ENCODE measurements at places on chromosomes 12 and 14. TPM values are rescaled to one million over a fixed set of nuclear protein-coding genes. Genes with fewer than 3 reads are reported as not detected.
A peak's percentile ranks its signal among the peaks of the same experiment; 100 is the strongest.

GRCh38 chr12:18864900-18865561, 127.1 kb downstream of the CAPZA3 start:
- H3K4me3 ChIP-seq = no peak overlapping the region
- H3K27ac ChIP-seq = no peak overlapping the region
- no peak for DNase-seq

DNA sequence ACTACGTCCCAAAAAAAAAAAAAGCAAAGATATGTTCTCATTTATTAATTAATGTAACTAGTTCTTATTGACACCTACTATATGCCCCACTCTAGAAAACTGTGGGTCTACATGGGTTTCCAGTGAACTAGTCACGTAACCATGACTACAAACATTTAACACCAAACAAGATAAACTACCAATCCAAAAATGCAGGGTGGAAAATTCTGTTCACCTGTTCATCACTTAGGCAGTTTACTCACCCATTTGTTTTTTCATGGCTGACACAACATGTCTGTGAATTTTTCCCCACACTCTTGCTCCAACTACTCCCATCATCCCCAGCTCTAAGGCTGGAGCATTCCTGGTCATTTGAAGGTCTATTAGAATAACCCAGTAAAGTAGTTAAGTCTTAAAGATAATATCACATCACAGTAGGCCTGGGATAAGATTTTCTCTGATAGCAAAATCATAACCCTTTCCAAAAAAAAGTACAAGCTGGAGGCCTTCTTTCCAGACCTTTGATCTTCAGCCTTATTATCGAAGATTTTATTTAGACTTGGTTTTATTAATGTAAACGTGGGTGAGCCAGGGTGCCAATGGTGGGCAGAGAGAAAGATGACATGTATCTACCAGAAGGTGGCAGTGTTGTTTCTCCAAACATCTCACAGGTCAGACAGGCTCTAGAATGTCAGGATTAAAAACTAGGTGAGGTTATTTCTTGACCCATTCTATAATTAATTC, 61.6 kb upstream of the DAAM1 start:
- H3K4me3 ChIP-seq = no peak overlapping the region
- H3K27ac ChIP-seq = no peak overlapping the region
- DNase-seq = peak; percentile 30
- no peaks in the 10 kb centered on the region for H3K4me1 ChIP-seq
- no peaks in the 10 kb centered on the region for H3K36me3 ChIP-seq

DNA sequence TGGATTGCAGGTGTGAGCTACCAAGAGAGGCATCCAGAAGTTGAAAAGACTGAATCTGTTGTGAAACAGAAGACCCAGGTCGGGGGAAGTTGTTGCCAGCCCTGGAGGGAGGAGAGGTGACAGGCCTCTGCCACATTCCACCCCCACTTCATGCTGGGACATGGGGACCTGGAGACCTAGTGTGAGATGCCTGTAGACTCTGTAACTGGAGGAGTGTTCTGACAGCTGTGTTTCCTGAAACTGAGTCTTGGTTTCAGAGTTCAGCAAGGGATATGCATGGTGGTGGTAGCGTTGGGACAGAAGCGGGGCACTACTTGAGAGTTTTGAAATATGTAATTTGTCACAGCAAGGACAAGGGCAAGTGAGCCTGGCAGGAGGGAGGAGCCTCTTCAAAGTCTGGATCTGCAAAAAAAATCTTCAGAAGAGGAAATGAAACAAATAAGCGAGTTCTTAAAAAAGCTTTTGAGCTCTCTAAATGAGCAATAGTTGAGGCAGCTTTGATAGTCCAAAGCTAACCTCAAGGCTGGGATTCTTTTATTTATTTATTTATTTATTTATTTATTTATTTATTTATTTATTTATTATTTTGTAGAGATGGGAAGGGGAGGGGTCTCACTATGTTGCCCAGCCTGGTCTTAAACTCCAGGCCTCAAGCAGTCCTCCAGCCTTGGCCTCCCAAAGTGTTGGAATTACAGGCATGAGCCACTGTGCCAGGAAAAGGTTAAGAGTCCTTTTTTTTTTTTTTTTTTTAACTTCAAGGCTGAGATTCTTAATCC, 58.9 kb upstream of the EEA1 start:
- no peaks in the 10 kb centered on the region for H3K27me3 ChIP-seq
- no peak for DNase-seq
- H3K4me1 ChIP-seq = 0 out of 2 replicates have a peak, but pooled peaks cover 5% of the 10 kb centered on the region
- H3K4me3 ChIP-seq = no peak overlapping the region
- H3K27ac ChIP-seq = peak overlapping the region; percentile 20

GRCh38 chr12:121278169-121279070, 18.1 kb downstream of the CAMKK2 start:
- no peak overlapping the region for H3K27ac ChIP-seq
- H3K36me3 ChIP-seq = no peaks in the 10 kb centered on the region
- no peaks in the 10 kb centered on the region for H3K4me1 ChIP-seq
- DNase-seq = no peak

- no peak overlapping the region for H3K27ac ChIP-seq
- no peak for DNase-seq
- no peaks in the 10 kb centered on the region for H3K27me3 ChIP-seq
- no peaks in the 10 kb centered on the region for H3K36me3 ChIP-seq
Measured at GRCh38 chr12:104386461-104386860, 70.3 kb upstream of the CHST11 start.

- DNase-seq = no peak
- peaks cover 43% of the 10 kb centered on the region for H3K4me1 ChIP-seq
- no peaks in the 10 kb centered on the region for H3K36me3 ChIP-seq
- H3K27me3 ChIP-seq = no peaks in the 10 kb centered on the region
- H3K4me3 ChIP-seq = no peak overlapping the region
Measured at GRCh38 chr12:131862994-131863710, 31.3 kb upstream of the ULK1 start.

DNA sequence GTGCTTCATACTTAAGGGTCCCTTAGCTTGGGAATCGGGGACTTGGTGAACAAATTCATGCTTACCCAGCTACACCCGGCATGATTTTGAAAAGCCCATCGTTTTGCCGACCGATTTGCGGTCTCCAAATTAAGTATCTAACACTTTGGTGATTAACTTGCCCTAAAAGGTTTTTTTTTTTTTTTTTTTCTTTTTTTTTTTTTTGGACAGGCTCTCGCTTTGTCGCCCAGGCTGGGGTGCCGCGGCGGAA, 843 bp upstream of the HSP90AA1 start:
- H3K27ac ChIP-seq = peak overlapping the region; percentile 91
- H3K27me3 ChIP-seq = no peaks in the 10 kb centered on the region
- DNase-seq = no peak
- H3K4me3 ChIP-seq = peak overlapping the region; percentile 54
- peaks cover 24% of the 10 kb centered on the region for H3K36me3 ChIP-seq

DNA sequence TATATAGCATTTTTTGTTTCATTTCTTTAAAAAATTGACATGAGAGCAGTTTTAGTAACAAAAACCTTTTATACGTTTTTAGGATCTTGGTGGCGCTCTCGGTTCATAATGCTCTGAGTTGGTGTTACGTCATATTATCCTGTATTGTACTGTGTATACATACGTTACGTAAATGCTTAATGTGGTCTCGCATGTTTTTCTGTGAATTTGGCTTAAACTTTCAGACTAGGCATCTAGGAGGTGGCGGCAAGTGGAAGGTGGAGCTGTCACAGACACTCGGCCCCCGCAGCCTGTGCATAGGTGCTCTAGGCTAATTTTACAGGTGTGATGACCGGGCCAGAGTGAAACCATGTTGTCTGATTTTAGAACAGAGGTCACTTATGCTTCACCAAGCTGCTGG, 60.0 kb downstream of the PPP2R5C start:
- no peak overlapping the region for H3K27ac ChIP-seq
- no peaks in the 10 kb centered on the region for H3K4me1 ChIP-seq
- no peaks in the 10 kb centered on the region for H3K27me3 ChIP-seq
- no peaks in the 10 kb centered on the region for H3K36me3 ChIP-seq
- DNase-seq = no peak

GRCh38 chr12:101967506-101967905, 90.1 kb downstream of the DRAM1 start:
- no peak overlapping the region for H3K27ac ChIP-seq
- no peaks in the 10 kb centered on the region for H3K36me3 ChIP-seq
- no peak overlapping the region for H3K4me3 ChIP-seq
- no peaks in the 10 kb centered on the region for H3K27me3 ChIP-seq

DNA sequence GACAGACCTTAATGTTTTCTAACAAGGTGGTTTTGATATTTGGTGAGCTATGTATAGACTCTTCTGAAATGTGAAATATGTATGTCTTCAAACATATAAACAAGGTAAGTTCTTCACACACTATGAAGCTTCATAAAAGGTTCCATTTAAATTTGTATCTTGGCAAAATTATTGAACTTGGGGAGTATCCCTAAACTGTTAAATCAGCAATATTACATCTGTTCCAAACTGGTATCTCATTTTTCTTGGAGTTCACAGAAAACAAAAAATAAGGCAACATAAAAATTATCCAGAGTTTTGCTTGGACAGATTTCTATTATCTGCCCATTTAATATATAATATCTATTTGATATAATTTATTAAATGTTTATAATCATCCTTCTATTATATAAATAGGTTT, 62.4 kb downstream of the TAOK3 start:
- no peak overlapping the region for H3K27ac ChIP-seq
- 0 out of 2 replicates have a peak, but pooled peaks cover 8% of the 10 kb centered on the region for H3K4me1 ChIP-seq

GRCh38 chr12:119868992-119869391, 8.1 kb downstream of the CIT start:
- no peaks in the 10 kb centered on the region for H3K4me1 ChIP-seq
- H3K4me3 ChIP-seq = no peak overlapping the region
- no peak for DNase-seq
- H3K27me3 ChIP-seq = no peaks in the 10 kb centered on the region
- no peak overlapping the region for H3K27ac ChIP-seq
- peaks cover 2% of the 10 kb centered on the region for H3K36me3 ChIP-seq

DNA sequence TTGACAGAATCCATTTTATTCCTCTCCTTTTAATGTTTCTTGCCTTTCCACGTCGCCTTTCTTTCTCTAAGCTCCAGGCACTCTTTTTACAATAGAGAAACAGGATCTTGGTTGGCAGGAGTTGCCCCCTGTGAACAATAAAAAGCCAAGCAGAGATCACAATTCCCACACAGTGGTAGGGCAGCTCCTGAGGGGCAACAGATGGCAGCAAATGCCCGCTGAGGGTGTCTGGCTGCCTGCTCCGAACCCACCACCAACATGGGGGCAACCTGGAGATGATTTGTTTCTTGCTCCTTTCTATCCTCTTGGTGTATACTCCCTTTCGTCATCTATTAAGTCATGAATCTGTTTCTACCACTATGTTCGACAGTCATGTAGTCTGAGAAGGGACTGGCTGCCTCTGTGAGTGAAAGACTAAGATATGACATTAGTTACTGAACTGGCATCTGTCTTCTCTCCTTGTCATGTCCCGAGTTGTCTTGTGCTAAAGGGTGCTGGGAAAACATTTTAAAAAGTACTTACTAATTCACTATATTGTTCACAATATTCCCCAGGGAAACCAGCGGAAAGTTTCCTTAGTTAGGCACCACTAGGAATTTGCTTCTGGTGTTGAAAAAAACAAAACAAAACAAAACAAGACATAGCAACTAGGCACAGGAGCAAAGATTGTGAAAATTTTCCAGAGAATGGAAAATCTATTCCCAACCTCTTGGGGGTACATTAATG, 170.1 kb downstream of the STXBP6 start:
- no peak for DNase-seq
- no peaks in the 10 kb centered on the region for H3K36me3 ChIP-seq
- no peaks in the 10 kb centered on the region for H3K4me1 ChIP-seq
- no peak overlapping the region for H3K4me3 ChIP-seq
- H3K27me3 ChIP-seq = no peaks in the 10 kb centered on the region
- H3K27ac ChIP-seq = no peak overlapping the region

DNA sequence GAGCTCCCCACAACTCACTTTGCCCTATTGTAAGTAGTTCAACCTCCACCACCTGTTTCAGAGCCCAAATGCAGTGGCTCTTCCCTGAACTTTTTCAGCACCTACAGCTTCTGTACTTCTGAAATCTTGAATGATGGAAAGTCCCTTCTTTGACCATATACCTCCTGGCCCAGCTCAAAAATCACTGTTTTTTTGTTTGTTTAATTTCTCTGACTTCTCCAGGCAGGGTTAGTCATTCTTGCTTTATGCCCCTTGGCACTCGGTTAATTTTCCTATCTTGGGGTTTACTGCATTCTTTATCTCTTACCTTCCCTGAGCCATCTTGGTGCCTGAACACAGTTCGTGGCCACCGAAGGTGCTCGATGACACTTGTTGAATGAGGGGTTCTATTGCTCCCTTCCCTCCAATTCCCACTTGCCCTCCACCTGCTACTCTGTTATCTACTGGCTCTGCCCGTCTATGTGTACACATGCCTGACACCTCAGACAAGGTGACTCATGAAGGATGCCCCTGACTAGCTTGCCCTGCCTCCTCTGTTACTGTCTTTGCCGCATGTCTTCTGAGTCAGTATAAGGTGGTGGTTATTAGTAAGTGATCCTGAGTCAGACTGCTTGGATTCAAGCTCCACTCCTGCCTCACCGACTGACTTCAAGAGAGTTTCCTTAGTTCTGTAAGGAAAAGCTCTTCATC, 4.4 kb downstream of the AMHR2 start:
- H3K27me3 ChIP-seq = no peaks in the 10 kb centered on the region
- no peak overlapping the region for H3K27ac ChIP-seq
- no peak overlapping the region for H3K4me3 ChIP-seq
- peaks cover 6% of the 10 kb centered on the region for H3K4me1 ChIP-seq

DNA sequence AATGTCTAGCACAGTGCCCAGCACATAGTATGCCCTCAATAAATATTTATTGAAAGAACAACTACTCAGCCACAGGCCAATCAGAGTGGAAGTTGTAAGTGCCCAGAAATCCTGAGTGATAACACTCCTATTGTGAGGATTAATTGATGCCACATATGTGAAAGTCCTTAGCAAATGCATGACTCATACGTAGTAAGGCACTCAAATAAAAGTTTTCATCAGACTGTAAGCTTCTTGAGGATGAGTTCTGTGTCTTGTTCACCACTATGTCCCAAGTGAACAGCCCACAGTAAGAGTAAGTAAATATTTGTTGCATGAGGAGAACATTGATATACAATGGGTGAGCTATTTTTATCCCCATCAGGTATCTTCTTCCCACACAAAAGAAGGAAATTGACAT, 24.7 kb upstream of the ANO6 start:
- peaks cover 11% of the 10 kb centered on the region for H3K4me1 ChIP-seq
- no peak for DNase-seq
- H3K27me3 ChIP-seq = no peaks in the 10 kb centered on the region
- H3K36me3 ChIP-seq = no peaks in the 10 kb centered on the region
- H3K4me3 ChIP-seq = no peak overlapping the region

GRCh38 chr12:11801643-11802042, 152.2 kb downstream of the ETV6 start:
- no peak for DNase-seq
- no peaks in the 10 kb centered on the region for H3K27me3 ChIP-seq
- H3K27ac ChIP-seq = no peak overlapping the region
- no peaks in the 10 kb centered on the region for H3K36me3 ChIP-seq
- no peaks in the 10 kb centered on the region for H3K4me1 ChIP-seq
- H3K4me3 ChIP-seq = no peak overlapping the region

Gene CCDC175
- not detected for total RNA-seq

Gene SERPINA5
- total RNA-seq = 0.49 TPM

Gene C12orf50
- total RNA-seq = not detected

Gene PTHLH
- total RNA-seq = 2.2 TPM

Gene TAS2R31
- total RNA-seq = 1.3 TPM

Gene CCDC184
- total RNA-seq = 0.74 TPM

Gene PLEKHH1
- 6.7 TPM for total RNA-seq

Gene ASIC1
- 13.5 TPM for total RNA-seq

Gene NEDD1
- total RNA-seq = 30.3 TPM

Gene C14orf132
- 23.0 TPM for total RNA-seq

Gene ALG10B
- 7.2 TPM for total RNA-seq

Gene MYF6
- total RNA-seq = not detected

Gene HELB
- 4.9 TPM for total RNA-seq

All from Panc1 (cell line).